ENCODE measurements at places on chromosomes 11 and 22.
A peak's percentile ranks its signal among the peaks of the same experiment; 100 is the strongest.

GRCh38 chr11:11584530-11584810 is 37.3 kb downstream of the GALNT18 start:
- no peak for DNase-seq

DNA sequence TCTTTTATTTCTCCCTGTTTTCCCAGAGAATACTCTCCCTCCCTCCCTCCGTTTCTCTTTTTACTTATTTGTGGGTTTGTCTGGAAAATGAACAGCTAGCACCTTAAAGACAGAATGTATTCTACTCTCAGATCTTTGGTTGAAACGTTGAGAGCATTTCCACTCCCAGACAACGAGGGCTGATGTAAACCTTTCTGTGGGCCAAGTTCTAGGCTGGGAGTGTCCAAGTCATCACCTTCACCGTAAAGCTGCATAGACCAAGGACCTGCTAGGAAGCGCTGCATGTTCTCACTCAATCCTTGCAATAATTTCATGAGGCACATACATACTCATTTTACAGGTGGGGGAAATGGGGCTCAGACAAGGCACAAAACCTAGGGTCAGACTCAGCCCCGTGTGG is 32.4 kb downstream of the MYH9 start:
- DNase-seq: no peak

DNA sequence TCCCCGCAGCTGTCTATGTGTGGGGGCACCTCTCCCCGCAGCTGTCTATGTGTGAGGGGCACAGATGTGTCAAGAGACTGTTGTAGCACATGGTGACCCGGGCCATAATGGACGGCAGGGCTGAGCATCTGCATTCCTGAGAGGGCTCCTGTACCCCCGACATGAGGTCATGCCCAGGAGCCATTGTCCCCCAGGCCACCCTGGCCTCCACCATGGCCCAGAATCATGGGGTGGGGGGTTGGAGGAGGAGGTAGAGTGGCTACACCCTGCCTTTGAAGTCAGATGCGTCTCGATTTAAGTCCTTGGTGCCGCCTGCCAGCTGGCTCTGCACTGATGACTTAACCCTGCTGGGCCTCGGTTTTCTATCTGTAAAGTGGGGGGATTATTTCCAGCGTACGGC is 49.1 kb downstream of the ARHGAP8 start:
- no peak for DNase-seq

DNA sequence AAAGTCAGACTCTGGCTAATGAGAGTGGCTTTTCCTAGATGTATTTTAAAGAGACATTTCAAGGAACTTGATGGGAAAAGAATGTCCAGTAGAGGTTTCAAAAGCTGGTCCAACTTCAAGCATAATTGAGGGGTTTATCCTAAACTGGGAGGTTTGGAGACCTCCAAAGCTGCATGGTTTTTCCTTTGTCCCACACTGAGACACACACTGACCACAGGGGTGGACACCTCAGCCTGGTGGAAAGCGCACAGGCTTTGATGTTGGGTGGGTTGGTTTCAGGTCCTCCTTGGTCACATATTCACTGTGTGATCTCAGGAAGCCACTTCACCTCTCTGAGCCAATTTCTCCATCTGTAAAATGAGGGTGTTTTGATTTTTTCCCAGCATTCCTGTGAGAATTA is 4.0 kb downstream of the SPON1 start:
- DNase-seq: no peak

DNA sequence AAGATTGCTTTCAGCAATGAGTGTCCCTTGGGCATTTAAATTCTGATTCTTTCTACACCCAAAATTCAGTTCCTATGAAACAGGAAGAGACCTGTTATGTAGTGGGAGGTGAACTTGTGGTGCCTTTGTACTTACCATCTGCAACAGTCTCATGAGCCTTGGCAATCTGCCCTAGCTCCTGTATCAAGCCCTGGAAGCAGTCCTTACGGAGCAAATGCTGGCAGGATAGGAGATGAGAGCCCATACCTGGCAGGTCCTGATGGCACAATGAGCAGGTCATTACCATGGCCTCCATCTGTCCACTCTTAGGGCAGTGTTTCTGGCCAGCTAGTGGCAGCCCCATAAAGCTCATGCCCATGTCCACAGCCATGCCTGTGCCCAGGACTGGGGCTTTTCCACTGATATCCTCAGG is 10.8 kb downstream of the TRIM66 start:
- DNase-seq: no peak

DNA sequence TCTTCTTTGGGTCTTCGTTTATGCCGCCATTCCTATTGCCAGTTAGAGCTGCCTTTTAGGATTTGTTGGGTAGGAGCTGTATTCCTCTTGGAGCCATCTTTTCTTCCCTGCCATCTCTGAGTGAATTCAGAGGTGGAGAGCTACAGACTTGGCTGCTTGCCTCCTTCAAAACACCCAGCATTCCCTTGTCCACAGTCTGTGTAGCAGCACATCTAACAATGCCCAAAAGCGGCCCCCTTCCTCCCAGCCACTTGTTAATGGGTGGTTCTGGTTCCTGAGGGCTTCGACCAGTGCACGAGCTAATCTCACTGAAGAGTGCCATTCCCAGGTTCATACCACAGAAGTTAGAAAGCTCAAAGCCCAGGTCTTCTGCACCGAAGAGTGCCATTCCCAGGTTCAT is 37.7 kb downstream of the MARK2 start:
- DNase-seq: no peak

DNA sequence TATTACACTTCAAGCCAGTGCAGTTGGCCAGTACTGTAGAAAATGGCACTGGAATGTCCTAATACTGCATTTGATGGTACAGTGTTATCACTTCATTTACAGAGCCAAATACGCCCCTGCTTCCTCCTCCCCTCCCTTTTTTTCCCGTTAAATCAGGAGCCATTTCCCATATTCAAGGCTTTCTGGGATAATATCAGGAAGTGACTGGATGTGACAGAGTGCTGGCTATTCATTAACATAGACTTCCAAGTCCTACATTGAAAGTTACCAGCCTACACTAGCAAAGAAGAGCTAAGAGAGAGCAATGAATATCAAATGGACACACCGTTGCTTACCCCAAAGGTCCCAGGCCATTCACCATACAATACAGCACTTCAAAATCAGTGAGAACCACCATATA is 32.1 kb upstream of the ABCC8 start:
- no peak for DNase-seq

DNA sequence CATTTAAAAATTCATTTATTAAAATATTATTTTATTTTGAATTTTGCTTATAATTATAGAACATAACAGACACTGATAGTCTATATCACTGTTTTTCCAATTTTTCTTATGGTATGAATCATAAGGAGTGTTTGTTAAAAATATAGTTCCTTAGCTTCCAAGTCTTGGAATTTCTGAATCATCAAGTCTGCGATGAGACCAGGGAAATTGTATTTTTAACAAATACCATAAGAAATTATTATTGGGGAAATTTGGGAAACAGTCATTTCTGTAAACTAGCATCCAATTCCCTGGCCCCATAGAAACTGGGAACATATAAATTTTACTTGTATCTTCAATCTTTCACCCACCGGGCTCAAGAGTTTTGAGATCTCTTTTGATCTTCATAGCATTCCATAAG is 38.0 kb upstream of the PICALM start:
- no peak for DNase-seq

DNA sequence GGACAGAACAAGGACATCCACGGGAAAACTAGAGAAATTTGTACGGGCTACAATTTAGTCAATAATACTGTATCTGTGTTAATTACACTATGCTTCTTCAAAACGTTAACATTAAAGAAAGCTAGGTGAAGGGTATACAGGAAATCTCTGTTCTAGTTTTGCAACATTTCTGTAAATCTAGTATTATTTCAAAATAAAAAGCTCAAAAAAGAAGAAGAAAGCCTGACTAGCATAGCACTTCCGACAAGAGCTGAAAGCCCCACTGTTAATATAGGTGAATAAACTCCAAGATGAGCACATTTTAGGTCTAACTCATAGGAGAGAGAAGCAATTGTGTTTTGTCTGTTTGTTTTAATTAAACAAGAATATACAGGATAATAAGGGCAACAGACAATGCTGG is 299.7 kb downstream of the TTC28 start:
- no peak for DNase-seq

- DNase-seq: no peak
Measured at GRCh38 chr11:106249617-106250239, 172.3 kb downstream of the AASDHPPT start.

GRCh38 chr11:64518928-64519327 is 72.1 kb upstream of the SLC22A12 start:
- DNase-seq: no peak

GRCh38 chr11:87878373-87878825 is 296.8 kb downstream of the RAB38 start:
- peak; percentile 96 for DNase-seq

- DNase-seq: no peak
Measured at GRCh38 chr22:20232781-20233180, 35.3 kb downstream of the RTN4R start.
